Stimulated activated CD4-positive, alpha-beta T cell treated with anti-CD3 and anti-CD28 coated beads, Interleukin-15, amount 100 ng/mL, for 24 hours (primary cell): ENCODE measurements at places on chromosomes 11 and 22.

DNA sequence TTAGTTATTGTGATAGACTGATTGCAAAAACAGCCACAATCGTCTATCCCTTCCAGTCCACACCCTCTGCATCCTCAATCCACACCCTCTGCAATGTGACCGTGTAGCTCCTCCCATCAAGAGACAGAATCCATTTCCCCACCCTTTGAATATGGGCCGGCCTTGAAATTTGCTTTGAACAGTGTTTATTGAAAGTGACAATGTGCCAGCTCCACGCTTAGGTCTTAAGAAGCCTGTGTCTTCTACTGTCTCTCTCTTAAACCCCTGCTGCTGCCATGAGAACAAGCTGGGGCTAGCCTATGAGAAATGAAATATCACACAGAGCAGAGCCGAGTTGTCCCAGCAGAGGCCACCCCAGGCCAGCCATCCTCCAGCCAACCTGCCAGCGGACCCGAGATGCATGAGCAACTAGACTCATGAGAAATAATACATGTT lies 22.3 kb upstream of the MICAL2 start:
- no peak for DNase-seq

DNA sequence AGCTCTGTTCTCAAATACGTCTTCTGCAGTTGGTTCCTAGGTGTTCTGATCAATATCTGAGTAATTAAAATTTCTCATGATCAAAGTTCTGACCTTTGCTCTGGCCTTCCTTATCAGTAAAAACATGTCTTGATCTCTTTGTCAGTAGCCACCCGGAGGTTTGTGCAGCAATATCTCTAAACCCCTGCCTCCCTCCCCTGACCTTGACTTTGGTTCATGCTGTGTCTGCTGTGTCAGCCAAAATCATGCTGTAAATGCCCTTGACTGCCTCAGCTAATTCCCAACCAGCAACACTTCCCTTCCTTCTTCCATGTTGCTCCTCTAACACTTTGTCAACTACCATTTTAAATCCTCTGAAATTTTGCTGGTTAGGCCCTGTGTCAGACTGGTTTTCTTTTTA lies 424.7 kb downstream of the FAM181B start:
- DNase-seq = no peak

- DNase-seq = no peak
Observed at GRCh38 chr11:118439646-118440045, 3.4 kb downstream of the KMT2A start.

GRCh38 chr11:36432093-36432469 lies 78.0 kb downstream of the TRAF6 start:
- no peak for DNase-seq

GRCh38 chr11:28318871-28319270 lies 210.7 kb downstream of the METTL15 start:
- no peak for DNase-seq

- no peak for DNase-seq
Observed at GRCh38 chr11:59261150-59261549, 48.4 kb upstream of the MPEG1 start.

GRCh38 chr11:1302461-1303125 lies 6.8 kb downstream of the TOLLIP start:
- no peak for DNase-seq

GRCh38 chr22:33601062-33601461 lies 319.2 kb downstream of the LARGE1 start:
- DNase-seq = no peak

DNA sequence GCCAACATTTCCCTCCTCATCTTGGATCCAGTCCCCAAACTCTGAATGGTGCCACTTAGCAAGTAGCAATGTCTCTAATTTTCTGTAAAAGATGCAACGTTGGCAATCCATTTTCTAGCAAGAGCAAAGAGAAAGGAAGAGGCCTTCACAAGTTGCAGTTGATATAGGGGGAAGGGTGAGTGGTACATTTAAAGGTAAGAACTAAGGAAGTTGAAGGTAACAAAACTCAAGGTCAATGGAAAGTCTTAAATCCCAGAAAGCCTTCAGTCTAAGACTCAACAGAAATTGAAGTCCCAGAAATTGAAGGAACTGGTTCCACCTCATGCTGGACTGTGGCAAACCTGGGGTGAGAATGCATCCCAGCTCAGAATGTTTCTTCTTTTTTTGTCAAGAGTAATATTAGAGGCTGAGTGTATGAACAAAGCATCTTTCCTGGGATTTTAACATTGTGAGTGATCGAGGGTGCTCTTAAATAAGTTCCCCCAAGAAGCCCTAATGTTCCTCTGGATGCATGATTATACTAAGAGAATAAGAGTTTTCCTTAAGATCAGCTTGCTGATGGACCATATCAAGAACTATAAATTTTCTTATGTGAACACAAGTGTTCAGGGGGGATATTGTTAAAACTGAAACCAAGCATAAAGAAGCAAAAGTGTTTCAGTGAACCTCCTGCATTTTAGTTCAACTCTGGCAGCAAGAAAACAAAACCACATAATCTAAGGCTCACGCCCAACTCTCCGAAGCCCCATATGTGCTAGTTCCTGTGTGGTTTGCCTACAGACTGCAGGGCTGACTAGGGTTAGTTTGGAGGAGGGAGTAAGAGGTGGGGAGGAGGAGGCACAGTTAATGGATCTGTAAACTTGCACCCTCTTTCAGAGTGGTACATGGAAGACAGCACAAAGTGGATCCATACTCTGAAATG lies at the start of gene GRAP2:
GRAP2 (plus strand) TSS at position 779 of the 922 bp plus-strand sequence. CDS start 46,023 bp downstream, outside the sequence.
- DNase-seq = peak; percentile 70

DNA sequence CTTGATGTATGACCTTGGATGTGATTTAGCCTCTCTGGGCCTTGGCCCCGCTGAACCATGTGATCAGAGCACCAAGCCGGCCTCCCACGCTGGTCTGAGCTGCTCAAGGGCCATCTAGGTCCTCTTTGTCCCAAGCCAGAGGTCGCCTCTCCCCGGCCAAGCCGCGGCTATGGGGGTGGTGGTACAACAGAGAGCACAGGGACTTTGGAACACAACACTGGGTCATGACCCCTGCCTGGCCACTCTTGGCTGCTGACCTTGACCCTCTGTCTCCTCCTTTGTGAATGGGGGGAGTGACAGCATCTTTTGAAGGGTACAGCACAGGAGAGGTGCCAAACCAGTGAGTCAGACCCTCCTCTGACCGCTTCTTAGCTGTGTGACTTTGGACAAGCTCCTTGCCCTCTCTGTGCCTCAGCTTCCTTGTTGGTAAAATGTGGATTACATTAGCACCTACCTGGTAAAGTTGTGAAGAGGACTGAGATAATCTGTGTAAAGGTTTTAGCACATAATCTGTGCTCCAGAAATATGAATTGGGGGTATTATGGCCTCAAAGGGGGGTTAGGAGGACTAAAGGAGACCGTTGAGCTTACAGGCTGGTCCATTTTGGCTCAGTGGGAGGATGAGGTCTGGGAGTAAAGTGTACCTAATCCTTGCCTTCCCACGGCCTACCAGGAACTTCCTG lies 4.7 kb downstream of the SCYL1 start:
- DNase-seq = no peak

DNA sequence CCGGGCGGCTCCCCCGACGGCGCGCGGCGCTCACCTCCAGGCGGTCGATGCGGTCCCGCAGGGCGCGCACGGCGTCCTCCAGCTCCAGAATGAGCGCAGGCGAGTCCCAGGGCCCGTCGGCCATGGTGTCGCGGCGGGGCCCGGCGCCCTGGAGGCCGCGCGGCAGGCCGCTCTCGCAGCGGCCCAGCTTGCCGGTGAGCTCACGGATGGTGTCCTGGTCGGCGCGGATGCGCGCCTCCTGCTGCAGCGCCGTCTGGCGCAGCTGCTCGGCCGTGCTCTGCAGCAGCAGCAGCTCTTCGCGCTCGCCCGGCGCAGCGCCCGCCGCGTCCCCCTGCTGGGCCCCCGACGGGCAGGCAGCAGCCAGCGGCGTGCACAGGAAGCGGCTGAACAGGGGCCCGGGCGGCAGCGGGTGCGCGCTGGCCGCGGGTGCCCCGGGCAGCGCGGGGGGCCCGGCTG lies 599 bp downstream of the NPTXR start:
- peak; percentile 75 for DNase-seq

DNA sequence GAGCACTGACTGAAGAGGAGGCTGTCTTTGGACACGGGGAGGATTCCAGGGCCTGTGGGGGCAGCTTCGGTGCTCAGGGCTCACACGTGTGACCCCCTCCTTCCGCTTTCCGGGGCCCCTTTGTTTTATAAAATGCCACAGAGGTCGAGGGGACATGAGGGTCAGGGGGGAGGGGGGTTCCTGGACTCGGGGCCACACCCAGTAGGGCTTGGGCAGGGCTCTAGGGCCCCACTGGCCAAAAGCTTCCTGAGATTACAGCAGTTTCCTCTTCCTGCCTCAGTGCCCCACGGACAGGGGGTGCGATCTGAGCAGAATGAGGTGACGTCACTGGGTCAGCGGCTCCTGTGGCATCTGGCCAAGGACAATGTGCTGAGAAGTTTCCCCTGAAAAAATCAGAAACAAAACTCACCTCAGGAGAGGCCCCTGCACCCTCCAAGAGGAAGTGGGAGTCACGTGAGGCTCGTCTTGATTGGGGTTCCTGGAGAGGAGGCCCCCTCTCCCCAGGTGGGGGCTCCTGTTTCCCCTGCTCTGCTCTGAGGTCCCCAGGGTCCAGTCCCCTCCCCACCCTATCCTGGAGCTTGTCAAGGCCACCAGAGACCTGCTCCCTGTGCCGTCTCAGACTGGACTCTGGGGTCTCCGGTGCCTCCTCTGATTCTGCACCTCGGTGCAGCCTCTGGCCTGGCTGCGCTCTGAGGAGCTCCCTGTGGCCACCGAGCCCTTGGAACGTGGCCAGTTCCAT lies 6.4 kb upstream of the IFITM3 start:
- peak; percentile 83 for DNase-seq

DNA sequence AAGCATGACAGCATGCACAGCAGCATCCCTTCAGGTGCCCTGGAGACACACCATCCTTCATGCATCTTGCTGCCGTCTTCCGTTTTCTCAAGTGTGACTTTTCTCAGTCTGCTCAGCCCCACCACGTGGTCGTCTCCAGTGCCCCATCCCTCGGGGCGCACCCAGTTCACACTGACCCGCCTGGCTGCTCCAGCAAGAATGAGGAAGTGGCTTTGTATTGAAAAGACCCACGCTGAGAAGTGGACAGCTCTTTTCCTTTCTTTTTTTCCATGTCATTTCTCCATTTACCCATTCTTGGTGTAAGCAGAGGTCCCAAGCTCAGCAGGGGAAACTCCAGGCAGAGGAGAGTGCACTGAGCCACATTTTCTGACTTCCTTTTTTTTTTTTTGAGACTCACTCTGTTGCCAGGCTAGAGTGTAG lies 14.5 kb downstream of the SERPINH1 start:
- DNase-seq = no peak

DNA sequence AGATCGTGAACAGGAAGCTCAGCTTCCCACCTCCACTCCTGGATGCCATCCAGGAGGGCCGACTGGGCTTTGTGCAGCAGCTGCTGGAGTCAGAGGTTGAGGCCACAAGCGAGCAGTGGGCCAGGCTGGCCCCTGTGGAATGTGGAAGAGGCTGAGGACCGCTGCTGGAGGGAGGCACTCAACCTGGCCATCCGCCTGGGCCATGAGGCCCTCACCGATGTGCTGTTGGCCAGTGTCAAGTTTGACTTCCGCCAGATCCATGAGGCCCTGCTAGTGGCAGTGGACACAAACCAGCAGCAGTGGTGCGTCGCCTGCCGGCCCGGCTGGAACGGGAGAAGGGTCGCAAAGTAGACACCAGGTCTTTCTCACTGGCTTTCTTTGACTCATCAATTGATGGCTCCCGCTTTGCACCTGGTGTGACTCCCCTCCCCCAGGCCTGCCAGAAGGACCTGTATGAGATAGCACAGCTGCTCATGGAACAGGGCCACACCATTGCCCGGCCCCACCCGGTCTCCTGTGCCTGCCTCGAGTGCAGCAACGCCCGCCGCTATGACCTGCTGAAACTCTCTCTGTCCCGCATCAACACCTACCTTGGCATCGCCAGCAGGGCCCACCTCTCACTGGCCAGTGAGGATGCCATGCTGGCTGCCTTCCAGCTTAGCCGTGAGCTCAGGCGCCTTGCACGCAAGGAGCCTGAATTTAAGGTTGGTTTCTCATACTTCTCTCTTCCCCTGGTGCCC lies 24.9 kb downstream of the ART5 start:
- no peak for DNase-seq

DNA sequence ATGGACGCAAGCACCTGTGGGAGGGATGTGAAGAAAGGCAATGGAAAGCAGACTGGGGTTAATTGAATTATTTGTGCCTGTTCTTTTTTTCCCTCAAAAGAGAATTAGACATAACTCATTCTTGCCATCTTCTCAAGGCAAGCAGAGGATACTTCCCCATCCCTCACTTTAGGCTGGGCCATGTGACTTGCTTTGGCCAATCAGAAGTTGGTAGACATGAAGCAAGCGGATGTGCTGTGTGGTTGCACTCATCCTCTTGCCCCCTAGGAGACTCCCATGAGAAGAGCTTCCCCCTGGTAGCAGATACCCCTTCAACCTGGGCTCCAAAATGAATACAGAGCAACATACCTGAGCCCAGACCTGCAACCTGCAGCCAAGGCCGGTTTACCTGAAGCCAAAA lies 124.4 kb upstream of the ZC3H12C start:
- no peak for DNase-seq

DNA sequence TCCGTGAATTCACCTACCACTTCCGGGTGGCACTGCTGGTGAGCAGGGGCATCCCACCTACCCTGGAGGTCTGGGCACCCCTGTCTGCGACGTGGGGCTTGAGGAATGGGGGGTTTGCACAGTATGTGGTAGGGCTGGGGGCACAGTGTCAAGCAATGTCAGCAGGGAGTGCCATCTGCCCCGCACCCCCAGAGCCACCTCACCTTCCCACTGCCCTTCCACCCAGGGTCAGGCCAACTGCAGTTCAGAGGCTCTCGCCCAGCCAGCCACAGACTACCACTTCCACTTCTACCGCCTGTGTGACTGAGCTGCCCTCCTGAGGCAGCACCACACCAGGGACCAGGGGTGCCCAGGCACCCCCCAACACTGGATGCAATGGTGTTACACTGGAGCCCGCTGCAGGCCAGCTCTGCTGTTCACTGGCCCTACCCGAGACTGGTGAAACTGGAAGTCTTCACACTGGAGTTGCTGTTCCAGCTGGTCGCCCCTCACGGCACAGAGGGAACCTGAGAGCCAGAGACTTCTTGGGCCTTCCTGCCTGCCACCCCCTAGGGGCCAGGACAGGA lies 6.5 kb downstream of the TMEM258 start:
- DNase-seq = no peak

DNA sequence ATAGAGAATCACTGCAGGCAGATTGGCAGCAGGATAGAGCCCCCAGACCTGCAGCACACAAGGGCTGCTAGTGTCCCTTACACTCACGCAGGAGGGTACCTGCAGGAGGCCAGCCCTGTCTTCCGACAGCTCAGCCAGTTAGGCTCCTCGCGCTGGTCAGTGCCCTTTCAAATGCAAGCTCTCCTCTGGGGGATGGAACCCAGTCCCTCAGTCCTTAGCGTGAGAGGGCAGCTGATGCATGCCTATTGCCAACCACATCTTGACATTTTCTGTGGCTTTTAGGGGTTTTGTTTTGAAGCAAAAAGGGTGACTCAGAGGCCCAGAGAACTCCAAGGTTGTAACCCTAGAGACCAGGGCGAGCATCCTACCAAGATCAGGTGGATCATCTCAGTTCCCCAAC lies 40.0 kb downstream of the WNT11 start:
- peak; percentile 37 for DNase-seq

DNA sequence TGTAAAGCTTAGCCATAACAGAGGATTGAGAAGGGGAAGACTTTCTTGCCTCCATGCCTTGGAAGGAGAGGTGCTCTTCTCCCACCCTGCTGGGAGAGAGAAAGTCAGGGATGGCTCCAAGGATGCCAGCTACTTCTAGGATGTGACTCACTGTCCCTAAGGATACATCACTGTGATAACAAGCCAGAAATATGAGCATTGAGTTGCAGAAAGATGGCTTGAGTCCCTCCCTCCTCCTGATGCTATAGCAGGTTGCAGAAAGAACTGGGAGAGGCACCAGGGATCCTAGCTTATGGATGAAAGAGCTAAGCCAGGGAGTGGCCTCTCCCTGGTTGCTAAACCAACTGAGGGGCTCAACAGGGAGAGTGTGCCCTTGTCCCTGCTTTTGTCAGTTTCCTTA lies 27.8 kb upstream of the FJX1 start:
- DNase-seq = no peak
